ENCODE measurements at places on chromosomes 5 and 9. TPM values are rescaled to one million over a fixed set of nuclear protein-coding genes. Genes with fewer than 3 reads are reported as not detected.

Gene CSF1R
- not detected for total RNA-seq

Gene PCDH12
- total RNA-seq: 22.2 TPM

DNA sequence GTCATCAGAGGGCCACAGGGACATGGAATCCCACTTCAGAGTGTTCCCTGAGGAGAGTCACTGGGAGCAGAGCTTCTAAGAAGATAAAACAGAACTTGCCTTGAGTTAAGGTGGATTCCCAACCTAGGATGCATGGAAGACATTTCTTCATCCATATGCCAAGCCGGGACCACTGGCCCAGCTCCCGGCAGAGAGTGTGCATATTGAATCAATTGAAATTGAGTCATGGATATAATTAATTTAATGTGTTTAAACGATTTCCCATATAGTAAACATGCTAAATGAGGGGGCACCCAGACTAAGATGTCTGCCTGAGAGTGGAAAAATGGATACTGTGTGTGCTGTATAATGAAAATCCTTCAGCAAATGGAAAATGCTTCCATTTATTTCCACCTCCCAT, 194.4 kb upstream of the TBC1D2 start:
- DNase-seq: no peak

DNA sequence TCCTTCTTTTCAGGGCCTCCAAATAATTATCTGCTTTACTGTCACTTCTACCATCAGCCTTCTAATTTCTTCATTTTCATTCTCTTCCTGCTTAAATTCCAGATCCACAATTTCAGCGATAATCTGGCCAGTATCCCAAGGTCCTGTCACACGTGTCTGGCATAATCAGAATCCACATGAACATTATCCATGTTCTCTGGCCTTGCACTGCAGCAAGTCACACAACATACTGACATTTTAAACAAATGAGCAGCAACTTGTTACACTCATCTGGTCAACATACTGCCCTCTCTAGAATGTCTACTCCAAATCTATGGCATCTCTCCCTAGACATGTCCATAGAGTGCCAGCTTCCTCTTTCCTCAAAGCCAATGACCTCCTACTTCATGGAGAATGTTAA, 43.8 kb upstream of the RASEF start:
- no peak for DNase-seq

GRCh38 chr9:98879963-98880310, 63.8 kb upstream of the COL15A1 start:
- no peak for DNase-seq

Measured in lung microvascular endothelial cell (primary cell).